ENCODE measurements at places on chromosomes 4 and X.

DNA sequence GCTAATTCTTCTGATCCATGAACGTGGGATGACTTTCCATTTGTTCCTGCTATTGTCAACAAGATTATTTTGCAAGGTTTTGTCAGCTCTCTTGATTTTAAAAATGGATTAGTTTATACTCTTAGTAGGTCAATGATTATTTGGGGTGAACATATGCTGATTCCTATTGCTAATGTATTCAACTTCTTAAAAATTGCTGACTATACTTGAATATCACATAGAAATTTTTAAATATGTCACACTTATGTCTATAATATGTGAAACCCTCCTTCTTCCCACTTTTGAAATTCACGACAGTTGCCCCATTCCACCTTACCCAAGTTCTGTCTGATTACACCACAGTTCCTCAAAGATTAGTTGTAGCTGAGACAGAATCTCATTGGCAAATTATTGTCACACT is 465.7 kb upstream of the TENM3 start:
- DNase-seq: no peak

- DNase-seq: no peak
Observed at GRCh38 chr4:3437582-3437936, 4.2 kb upstream of the HGFAC start.

DNA sequence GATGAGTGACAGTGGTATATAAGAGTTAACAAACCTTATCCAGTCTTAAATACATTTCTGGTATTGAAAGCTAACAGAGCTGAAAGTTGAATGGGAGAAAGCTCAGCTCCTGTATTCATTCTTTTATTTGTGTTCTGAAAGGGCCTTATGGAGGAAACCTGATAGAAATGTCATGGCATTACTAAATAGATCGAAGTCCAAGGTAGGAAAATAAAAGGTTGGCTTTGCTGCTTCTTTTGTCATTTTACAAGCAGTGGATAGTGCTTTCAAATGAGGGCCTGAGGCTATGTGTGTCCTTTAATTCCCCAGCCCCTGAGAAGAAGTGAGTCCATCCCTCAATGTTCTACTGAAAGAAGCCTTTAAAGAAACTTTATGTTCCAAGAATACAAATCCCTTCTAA is 974.3 kb upstream of the INTU start:
- DNase-seq: no peak

DNA sequence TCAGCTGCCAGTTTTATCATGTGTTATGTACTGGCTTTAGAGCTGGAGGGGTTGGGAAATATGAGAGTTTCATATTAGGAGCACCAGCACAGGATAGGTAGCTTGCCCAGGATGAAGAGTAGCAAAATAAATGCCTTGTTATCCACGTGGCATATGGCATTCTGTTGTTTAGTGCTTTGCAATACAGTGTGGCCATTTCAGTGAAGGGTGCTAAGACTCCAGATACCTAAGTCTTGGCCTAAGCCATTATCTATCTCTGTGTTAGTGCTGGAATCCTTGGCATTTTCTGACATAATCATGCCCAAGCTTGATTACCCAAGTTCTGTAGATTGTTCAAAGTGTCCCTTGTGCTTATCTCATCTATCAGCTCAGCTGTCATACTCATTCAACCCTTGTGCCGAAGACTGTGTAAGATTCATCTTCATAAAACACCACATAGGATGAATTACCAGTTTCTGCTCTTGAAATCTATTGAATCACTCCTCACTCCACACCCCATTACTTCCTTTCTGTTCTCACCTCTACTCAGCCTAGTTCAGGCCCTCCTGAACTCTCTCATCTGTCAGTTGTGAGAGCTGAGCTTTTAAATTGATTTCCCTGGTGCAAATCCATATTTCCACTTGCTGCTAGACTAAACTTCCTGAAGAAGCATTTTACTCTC is 73.5 kb downstream of the CLCN5 start:
- no peak for DNase-seq

GRCh38 chrX:19811807-19812604 is 75.4 kb downstream of the SH3KBP1 start:
- DNase-seq: no peak

GRCh38 chr4:4492161-4492847 is 49.5 kb downstream of the STX18 start:
- no peak for DNase-seq

Data from CD4-positive, alpha-beta T cell treated with Interleukin-10 for 1 hour (primary cell).